Large intestine (tissue), 12 donors: ENCODE measurements at places on chromosomes 12 and 14. TPM values are rescaled to one million over a fixed set of nuclear protein-coding genes. Genes with fewer than 3 reads are reported as not detected.

Gene RILPL2
- polyA plus RNA-seq, result 1.7 TPM

Gene AMIGO2
- 19.6 TPM for polyA plus RNA-seq

Gene KLHL33
- polyA plus RNA-seq, result 0.64 TPM

Gene TMPRSS12
- polyA plus RNA-seq, result 0.01 TPM

Gene MYF5
- polyA plus RNA-seq, result 0.07 TPM

Gene CDCA3
- 29.1 TPM for polyA plus RNA-seq

Gene INHBC
- 0.40 TPM for polyA plus RNA-seq
